ENCODE measurements at places on chromosomes 16 and 17.

- peak; percentile 39 for DNase-seq
These were observed 30.8 kb upstream of the CBLN1 start for GRCh38 chr16:49312389-49312985.

DNA sequence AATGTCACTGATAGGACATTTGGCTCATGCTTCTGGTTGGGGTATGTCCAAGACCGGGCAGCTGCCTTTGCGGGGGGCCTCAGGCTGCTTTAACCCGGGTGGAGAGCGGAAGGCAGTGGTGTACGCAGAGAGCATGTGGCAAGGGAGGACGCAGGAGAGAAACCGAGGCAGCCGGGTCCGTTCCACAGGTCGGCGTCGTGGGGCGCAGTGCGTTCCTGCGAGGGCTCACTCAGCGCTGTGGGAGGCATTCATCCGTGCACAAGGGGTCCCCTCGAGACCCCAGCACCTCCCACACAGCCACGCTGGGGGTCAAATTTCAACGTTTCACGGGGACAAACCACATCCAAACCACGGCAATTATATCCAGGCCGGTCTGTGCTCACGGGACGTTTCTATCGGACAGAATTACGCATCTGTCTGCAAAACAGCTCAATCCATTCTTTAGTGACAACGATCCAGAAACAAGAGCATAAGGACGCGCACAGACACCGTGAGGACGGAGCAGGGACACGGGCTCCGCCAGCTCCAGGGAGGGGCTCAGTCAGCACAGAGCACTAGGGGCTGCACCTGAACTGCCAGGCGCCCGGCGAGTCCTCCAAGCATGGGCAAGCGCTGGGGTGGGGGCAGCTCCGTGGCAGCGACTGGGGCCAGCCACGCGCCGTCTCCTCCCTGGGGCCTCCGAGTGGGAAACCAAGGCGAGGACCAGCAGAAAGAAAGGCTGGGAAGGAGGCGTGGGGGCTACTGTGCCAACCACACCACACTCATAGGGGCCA, 108.4 kb upstream of the METRNL start:
- no peak for DNase-seq

DNA sequence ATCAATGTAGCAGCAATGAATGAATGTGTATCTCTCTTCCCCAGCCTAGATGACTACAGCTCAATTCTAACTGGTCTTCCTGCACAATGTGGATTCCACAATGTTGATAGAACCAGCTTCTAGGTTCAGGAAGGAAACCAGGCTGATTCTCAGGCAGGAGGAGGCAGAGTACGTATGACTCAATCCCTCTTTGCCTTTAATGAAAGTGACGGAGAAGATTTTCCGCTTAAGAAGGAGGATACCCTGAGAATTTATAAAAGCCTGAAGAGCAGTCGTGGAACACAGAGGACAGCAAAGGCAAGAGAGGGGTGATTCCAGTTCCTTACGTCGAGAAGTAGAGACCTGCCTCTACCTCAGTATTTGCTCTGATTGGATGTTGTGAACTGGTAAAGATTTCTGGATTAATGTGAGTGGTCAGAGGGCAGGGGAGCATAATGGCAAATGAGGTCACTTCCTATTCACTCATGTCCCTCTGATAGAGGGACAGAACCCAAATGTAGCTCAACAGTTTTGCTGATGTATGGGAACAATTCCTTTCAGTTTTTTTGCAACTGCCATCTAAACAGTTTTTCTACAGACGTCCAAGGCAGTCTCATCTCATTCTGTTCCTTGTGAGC, 15.0 kb upstream of the SLC16A11 start:
- no peak for DNase-seq

DNA sequence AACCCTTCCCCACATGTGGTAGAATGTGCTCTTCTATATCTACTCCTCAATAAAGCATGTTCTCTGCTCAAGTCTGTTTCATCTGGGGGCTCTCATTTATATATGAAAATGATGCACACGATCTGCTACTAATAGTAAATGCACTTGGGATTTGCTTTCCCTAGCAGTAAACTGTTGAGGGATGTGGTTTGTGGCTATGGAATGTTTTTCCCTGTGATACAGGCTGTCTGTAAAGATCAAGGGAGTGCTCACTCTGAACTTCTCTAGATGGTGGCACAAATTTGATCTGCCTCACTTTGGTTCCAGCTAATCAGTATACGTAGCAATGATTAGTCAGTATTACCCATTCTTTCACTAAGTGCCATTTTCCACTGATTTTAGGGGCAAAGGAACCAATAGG, 18.8 kb downstream of the TAC4 start:
- DNase-seq, result no peak

GRCh38 chr16:57959121-57959520, 11.8 kb downstream of the CNGB1 start:
- peak; percentile 81 for DNase-seq

GRCh38 chr17:20116683-20117309, 107.6 kb downstream of the SPECC1 start:
- peak; percentile 32 for DNase-seq

GRCh38 chr17:47276444-47276843, 22.8 kb downstream of the ITGB3 start:
- no peak for DNase-seq

DNA sequence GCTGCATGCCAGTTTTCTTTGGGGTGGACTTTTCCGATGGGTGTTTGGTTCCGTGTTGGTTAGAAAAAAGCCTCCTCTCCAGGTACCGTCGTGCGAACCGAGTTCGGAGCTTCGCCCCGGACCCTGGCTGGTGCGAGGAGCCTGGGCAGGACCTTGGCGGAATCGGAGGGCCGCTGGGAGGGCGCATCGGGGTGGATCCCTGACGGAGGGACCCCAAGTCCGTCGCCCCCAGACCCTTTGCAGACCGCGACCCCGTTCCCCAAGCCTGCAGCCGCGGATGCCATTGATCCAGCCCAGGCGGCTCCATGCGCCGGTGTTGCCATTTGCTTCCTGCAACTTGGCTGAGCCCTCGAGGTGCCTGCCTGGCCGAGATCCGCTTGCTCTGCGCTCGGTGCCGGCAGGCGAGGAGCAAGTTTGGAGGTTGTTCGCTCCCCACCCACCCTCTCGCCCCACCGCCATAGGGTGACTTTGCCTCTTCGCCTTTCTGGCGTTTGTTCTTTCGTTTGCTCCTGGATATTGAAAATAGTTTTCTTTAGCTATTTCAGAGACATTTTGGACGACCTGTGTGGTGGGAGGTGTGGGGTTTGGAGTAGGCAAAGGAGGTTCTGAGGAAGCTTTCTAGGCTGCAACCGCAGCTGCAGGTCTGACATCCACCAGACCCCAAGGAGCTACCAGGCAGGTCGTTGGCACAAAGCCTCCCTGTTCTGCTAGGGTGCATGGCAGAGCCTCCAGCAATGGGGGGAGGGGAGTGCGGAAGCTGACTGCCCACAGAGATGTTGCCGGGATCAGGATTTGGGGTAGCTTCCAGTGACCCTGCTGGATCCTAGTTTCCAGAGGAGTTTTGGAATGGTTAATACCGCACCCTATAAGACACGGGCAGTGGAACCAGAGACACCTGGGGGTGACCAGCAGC, 58.2 kb downstream of the RAP1GAP2 start:
- no peak for DNase-seq

- DNase-seq, result peak; percentile 62
These were observed 7.0 kb upstream of the FAAP100 start for GRCh38 chr17:81558941-81559806.

DNA sequence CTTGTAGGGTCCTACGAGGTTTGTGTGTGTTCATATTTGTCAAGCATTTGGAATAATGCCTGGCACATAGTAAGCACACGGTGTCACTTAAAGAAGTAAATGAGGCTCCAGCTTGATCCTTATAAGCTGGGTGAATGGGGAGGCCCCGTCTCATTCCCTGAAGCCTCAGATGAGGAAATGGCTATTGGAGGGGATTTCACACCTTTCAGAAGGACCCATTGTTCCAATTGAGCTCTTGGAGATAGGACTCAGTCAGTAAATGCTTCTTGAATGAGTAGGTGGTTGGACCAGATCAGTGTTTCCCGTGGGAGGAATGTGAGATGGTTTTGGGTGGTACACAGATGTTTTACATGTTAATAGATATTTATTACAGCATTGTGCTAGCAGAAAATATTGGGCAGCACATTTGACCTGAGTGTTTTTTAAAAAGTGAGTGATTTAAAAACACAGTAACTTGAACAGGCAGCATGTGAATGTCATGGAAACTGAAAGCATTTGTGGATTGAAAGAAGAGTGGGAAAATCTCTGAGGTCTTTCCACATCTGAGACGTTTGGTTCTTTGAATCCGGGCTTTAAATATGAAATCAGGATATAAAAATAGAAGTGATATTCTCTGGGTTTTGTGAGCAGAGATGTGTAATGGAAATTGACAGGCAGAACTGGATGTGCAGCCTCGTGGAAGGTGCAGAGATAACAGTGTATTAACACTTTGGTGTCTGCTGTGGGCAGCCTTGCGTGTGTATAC, 36.4 kb upstream of the ARHGAP17 start:
- DNase-seq, result no peak
